ENCODE measurements at places on chromosomes 12 and 14.

- H3K27me3 ChIP-seq = peaks cover 4% of the 10 kb centered on the region
- H3K36me3 ChIP-seq = peaks cover 42% of the 10 kb centered on the region
- H3K4me1 ChIP-seq = peaks cover 72% of the 10 kb centered on the region
- peak; percentile 96 for DNase-seq
- H3K27ac ChIP-seq = peak overlapping the region; percentile 100
These were observed 717 bp downstream of the UBC start for GRCh38 chr12:124913474-124914391.

DNA sequence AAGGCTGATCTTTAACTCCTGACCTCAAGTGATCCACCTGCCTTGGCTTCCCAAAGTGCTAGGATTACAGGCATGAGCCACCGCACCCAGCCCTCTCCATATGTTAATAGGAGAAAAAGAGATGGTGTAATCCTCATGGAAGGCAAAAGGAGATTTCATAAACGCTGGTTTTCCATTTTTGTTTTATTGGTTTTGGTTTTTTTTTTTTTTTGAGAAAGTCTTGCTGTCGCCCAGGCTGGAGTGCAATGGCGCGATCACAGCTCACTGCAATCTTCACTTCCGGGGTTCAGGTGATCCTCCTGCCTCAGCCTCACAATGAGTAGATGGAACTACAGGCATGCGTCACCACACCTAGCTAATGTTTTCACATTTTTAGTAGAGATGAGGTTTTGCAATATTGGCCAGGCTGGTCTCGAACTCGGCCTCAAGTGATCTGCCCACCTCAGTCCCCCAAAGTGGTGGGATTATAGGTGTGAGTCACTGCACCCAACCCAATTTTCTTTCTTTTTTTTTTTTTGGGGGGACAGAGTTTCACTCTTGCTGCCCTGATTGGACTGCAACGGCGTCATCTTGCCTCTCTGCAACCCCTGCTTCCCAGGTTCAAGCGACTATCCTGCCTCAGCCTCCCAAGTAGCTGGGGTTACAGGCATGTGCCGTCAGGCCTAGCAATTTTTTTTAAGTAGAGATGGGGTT lies 8.1 kb downstream of the PTGES3 start:
- H3K36me3 ChIP-seq = peaks cover 43% of the 10 kb centered on the region
- H3K4me3 ChIP-seq = no peak overlapping the region
- H3K4me1 ChIP-seq = peaks cover 70% of the 10 kb centered on the region
- peak; percentile 50 for DNase-seq

DNA sequence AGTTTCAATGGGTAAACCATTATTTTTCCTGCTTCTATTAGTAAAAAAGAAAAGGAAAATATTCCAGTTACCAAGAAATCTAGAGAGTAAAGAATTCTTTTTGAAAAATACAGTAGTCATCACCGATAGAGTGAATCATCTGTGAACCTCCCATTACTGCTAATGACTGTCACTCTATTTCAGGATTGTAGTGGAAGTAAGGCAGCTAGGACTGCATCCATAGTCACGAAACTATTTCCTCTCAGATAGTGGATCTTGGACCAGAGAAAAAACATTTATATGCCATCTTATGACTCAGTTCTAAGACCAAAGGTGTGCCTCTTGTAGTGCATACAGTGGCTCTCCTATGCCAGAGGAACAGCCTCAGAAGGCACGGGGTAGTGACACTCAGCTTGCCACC lies 173.9 kb upstream of the PLEKHA5 start:
- DNase-seq = no peak
- H3K27me3 ChIP-seq = peaks cover 2% of the 10 kb centered on the region
- no peak overlapping the region for H3K4me3 ChIP-seq
- H3K27ac ChIP-seq = no peak overlapping the region

GRCh38 chr12:49674318-49674981 lies 32.8 kb downstream of the FMNL3 start:
- no peaks in the 10 kb centered on the region for H3K27me3 ChIP-seq
- peak overlapping the region; percentile 75 for H3K27ac ChIP-seq
- H3K4me1 ChIP-seq = peaks cover 70% of the 10 kb centered on the region
- no peak for DNase-seq
- H3K36me3 ChIP-seq = peaks cover 2% of the 10 kb centered on the region

DNA sequence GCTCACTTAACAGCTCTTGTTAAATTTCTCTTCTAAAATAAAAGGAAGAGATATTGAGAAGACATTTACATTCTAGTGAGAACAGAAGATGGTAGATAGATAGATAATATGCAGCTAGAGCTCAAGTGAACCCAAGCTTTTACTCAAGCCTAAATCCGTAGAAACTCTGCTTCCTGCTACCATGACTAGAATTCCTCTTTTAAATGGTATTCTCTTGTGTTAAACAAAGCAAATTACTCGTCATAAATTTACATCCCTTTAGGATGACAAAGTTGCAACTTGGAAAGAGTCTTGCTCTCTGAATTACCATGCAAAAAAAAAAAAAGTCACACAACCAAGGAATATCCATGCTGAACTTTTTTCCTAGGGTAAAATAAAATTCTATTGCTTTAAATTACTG lies 160.7 kb upstream of the LRFN5 start:
- no peaks in the 10 kb centered on the region for H3K4me1 ChIP-seq
- H3K36me3 ChIP-seq = no peaks in the 10 kb centered on the region
- DNase-seq = no peak
- no peak overlapping the region for H3K4me3 ChIP-seq
- no peaks in the 10 kb centered on the region for H3K27me3 ChIP-seq

GRCh38 chr12:132156573-132157325 lies 12.5 kb downstream of the NOC4L start:
- no peak for DNase-seq
- no peaks in the 10 kb centered on the region for H3K36me3 ChIP-seq
- H3K27ac ChIP-seq = no peak overlapping the region

DNA sequence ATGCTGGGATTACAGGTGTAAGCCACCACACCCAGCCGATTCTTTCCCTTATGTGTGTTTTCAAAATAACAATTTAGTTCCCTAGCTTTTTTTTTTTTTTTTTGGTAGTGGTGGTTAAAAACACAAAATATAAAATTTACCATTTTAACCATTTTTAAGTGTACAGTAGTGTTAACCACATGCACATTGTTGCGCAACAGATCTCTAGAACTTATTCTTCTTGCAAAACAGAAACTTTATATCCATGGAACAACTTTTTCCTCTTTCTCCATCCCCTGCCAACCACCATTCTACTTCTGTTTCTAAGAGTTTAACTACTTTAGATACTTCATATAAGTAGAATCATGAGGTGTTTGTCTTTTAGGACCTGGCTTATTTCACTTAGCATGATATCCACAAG lies 1.1 kb upstream of the NDUFA12 start:
- peak overlapping the region; percentile 91 for H3K4me3 ChIP-seq
- H3K36me3 ChIP-seq = peaks cover 28% of the 10 kb centered on the region
- DNase-seq = no peak
- H3K27me3 ChIP-seq = no peaks in the 10 kb centered on the region

- H3K4me1 ChIP-seq = no peaks in the 10 kb centered on the region
- no peak for DNase-seq
- H3K4me3 ChIP-seq = no peak overlapping the region
- H3K27ac ChIP-seq = no peak overlapping the region
These were observed 5.9 kb downstream of the ANKRD33 start for GRCh38 chr12:51893786-51894185.

- H3K4me1 ChIP-seq = no peaks in the 10 kb centered on the region
- H3K36me3 ChIP-seq = no peaks in the 10 kb centered on the region
- no peak for DNase-seq
- H3K27me3 ChIP-seq = no peaks in the 10 kb centered on the region
- H3K27ac ChIP-seq = no peak overlapping the region
These were observed 1053.6 kb downstream of the SLC6A15 start for GRCh38 chr12:83859021-83859420.

- DNase-seq = no peak
- no peak overlapping the region for H3K27ac ChIP-seq
- H3K4me3 ChIP-seq = no peak overlapping the region
- H3K27me3 ChIP-seq = peaks cover 45% of the 10 kb centered on the region
- no peaks in the 10 kb centered on the region for H3K4me1 ChIP-seq
These were observed 28.2 kb upstream of the BCL11B start for GRCh38 chr14:99300190-99300589.

DNA sequence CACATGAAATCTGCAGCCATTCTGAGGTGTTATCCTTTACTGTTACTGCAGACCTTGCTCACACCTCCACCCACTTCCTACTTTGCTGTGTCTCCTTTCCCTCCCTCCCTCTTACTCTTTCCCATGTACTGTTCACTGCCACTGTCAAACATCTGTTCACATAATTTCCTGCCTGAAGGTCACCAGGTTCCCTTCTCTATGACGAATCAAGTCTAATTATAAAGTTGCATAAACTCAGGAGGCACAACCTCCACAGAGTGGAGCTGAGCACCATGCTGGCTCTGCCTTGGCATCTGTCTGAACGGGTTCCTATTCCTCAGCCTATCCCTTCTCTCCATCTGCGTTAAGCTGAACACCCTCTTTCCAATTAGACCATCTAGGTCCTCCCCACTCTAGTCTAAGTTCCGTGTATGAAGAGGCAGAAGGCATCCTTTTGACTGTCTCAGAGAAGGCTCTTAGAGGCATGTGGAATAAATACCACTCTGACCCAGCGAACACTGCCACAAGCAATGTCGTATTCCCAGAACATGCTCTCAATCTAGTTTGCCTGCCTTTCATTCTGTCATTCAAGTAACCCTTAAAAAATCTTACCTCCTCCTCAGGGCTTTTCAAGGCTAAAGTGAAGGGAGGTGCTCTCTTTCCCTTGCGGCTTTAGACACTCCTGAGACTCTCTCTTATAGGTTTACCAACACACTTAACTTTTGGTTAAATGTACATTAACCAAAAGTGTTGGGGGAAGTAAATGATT lies 48.7 kb downstream of the ACADS start:
- peaks cover 2% of the 10 kb centered on the region for H3K36me3 ChIP-seq
- H3K27ac ChIP-seq = no peak overlapping the region
- no peaks in the 10 kb centered on the region for H3K27me3 ChIP-seq
- H3K4me3 ChIP-seq = no peak overlapping the region
- DNase-seq = no peak

- peak overlapping the region; percentile 43 for H3K4me3 ChIP-seq
- H3K36me3 ChIP-seq = peaks cover 13% of the 10 kb centered on the region
- H3K4me1 ChIP-seq = peaks cover 40% of the 10 kb centered on the region
These were observed 87.3 kb downstream of the PHLDA1 start for GRCh38 chr12:75944097-75944904.

GRCh38 chr12:24045816-24046257 lies 96.4 kb upstream of the SOX5 start:
- H3K36me3 ChIP-seq = no peaks in the 10 kb centered on the region
- DNase-seq = no peak
- no peaks in the 10 kb centered on the region for H3K27me3 ChIP-seq
- H3K27ac ChIP-seq = no peak overlapping the region
- no peaks in the 10 kb centered on the region for H3K4me1 ChIP-seq

GRCh38 chr12:69648476-69648875 lies 37.8 kb upstream of the LRRC10 start:
- H3K27ac ChIP-seq = no peak overlapping the region
- no peaks in the 10 kb centered on the region for H3K4me1 ChIP-seq
- H3K36me3 ChIP-seq = no peaks in the 10 kb centered on the region
- peaks cover 35% of the 10 kb centered on the region for H3K27me3 ChIP-seq
- no peak overlapping the region for H3K4me3 ChIP-seq
- DNase-seq = no peak

GRCh38 chr12:106135781-106136180 lies 3.0 kb downstream of the NUAK1 start:
- peaks cover 59% of the 10 kb centered on the region for H3K27me3 ChIP-seq
- no peaks in the 10 kb centered on the region for H3K4me1 ChIP-seq
- peaks cover 1% of the 10 kb centered on the region for H3K36me3 ChIP-seq
- no peak overlapping the region for H3K27ac ChIP-seq
- no peak overlapping the region for H3K4me3 ChIP-seq

DNA sequence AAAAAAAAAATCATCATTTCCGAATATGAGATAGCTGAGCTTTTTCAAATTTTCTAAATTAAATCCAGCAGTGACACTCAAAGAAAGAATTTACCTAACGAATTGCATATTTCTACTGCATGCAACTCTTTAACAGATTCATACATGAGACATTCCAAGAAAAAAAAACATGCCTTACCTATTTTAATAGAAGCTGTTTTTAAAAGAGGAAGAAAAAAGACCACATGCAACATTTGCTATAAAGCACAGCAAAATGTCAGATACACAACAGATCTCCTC lies 18.5 kb downstream of the CORO1C start:
- no peak for DNase-seq
- no peaks in the 10 kb centered on the region for H3K4me1 ChIP-seq
- H3K27ac ChIP-seq = no peak overlapping the region
- H3K36me3 ChIP-seq = peaks cover 1% of the 10 kb centered on the region
- H3K4me3 ChIP-seq = no peak overlapping the region

DNA sequence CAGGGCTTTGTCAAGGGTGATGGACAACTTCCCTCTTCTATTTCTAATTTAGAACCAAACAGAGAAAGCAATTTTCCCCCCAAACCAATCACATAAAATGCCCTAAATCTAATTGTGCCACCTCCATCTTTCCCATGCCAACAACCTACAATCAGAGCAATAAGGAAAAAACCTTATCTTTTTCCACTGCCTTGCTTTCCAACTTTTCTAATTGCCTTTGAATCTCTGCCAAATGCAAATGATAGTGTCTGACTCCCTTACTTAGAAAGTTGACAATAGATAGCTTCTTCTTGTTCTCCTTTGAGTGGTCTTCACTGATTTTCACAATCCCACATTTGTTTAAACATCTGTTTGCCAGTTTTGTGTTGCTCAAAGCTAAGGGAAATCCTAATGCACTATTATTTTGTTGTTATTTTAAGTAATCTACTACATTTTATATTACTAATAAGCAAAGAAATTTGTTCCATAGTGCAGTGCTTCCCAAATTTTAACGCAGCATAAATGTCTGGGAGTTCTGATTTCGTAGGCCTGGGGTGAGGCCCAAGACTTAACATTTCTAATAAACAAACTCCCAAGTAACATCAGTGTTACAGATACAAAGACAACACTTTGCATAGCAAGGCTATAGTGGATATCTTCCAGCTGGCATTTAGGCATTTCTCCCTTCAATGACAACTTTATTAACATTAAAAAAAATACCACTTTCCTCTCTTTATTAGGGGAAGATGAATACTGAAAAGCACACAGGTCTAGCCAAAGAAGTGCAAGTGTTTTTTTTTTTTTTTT lies 696.3 kb upstream of the USP15 start:
- no peak for DNase-seq
- H3K27ac ChIP-seq = no peak overlapping the region
- no peak overlapping the region for H3K4me3 ChIP-seq
- no peaks in the 10 kb centered on the region for H3K4me1 ChIP-seq

DNA sequence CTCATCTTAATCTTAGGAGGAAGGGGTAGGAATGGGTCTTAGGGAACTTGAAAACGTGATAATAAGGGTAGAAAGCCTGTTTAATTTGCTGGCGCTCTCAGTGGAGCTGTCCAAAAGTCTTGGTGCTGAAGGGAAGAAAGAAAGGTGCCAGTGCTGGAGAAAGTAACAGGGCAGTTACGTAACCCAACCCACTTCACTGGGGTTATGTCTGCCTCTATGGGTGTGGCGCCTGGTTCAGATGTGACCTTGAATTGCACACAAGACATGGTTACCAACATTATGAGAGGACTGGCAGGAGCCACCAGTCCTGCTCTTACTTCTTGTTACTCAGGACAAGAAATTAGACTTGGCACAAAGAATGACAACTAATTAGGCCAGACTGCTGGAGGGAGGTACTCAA lies 18.6 kb upstream of the GPATCH2L start:
- no peak overlapping the region for H3K4me3 ChIP-seq
- H3K27ac ChIP-seq = no peak overlapping the region
- peaks cover 68% of the 10 kb centered on the region for H3K27me3 ChIP-seq
- DNase-seq = no peak
- H3K36me3 ChIP-seq = no peaks in the 10 kb centered on the region
